ENCODE measurements at places on chromosomes 16 and 17.

GRCh38 chr17:67281053-67281452 is 36.1 kb upstream of the HELZ start:
- no peak for DNase-seq

DNA sequence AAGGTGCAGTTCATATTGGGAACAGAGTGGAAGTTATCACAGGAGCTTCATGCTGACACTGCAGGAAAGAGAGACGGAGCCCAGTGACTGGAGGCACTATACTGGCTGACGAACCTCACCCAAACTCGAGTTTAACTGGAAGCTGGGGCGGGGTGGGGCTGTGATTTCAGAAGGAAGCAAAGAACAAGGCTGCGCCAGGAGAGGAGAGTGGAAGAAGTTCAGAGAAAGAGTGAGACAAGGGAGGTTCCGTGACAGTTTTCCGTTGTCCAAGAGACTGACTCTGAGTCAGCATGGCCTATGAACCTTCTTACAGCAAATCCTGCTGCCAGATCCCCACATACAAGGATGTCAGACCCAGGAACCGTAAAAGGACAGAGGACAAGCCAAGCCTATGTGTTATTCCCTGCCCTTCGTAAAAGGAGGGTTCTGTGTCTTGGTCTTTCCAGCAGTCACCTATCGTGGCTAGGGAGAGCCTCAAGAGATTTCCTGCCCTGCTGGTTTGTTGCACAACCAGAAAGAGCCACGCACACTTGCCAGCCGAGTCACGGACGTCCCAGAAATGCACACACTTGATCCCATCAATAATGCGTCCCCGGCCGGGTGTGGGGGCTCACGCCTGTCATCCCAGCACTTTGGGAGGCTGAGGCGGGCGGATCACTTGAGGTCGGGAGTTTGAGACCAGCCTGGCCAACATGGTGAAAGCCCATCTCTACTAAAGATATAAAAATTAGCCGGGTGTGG is 5.1 kb downstream of the PITPNA start:
- no peak for DNase-seq

DNA sequence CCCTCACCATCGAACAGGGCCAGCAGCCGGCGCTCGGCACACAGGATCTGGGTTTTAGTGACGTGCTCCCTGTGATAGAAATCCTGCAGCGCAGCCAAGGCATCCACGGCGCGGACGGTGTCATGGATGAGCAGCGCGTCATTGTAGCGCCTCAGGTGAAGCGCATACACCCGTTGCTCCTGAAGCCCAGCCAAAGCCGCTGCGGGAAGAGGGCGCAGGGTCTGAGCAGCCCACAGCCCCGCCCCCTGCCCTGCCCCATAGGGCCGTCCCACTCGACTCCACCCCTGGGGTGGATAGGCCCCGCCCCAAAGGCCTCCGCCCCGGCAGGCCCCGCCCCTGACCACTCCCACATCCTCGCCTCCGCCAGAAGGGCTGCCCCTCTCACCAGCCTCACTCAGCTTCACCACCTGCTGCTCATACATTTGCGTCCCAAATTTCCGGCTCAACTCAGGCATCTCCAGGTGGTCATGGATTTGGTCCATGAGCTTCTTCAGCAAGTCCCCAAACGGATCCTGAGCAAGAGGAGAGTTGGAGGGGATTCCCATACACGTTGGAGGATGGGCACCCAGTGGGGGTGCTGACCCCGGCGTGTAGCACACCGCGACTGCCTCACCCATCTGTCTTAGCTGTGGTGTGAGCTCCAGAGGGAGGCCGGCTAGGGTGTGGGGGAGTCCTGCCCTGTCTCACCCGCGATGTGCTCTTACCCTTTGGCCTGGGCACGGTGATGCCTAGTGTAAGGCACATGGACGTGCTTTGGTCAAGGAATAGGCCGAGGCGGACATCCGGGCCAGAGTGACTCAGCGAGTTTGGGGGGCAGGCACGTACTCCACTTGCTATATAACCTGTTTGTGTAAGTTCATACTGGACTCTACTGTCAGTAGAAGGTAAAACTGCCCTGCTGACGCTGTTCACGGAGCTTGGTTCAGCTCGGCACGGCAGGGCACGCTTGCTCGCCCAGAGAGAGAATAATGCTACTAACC is 4.6 kb downstream of the DHX58 start:
- peak; percentile 100 for DNase-seq

- DNase-seq: no peak
These were observed 5.1 kb downstream of the UBN1 start for GRCh38 chr16:4852221-4852872.

DNA sequence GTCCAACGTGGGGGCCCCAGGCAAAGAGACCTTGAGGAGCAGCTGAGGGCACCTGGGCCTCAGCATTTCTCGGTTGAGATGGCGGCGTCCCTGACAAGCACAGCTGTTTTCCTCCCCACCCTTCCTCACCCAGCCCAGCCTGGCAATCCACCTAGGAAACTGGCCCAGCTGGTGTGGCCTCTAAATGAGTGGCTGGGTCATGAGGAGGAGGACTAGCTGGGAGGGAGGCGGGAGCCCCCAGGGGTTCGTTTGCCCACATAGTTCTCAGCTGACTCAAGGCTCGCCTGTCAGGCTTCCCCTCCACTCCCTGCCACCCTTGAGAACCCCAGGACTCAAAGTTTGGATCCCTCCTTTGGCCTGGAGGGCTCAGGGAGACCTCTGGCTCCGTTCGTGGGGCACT is 5.9 kb downstream of the RNF222 start:
- no peak for DNase-seq

DNA sequence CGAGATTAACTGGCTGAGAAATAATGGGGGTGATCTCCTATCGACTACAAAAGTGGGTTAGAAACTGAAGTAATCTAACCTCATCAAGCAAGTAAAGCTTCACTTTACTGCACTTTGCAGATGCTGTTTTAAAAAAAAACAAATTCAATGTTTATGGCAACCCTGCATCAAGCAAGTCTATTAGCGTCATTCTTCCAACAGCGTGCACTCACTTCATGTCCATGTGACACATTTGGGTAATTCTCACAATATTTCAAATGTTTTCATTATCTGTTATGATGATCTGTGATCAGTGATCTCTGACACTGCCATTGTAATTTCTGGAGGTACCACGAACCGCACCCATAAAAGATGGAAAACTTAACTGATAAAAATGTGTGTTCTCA is 70.8 kb downstream of the KANSL1 start:
- DNase-seq: no peak

DNA sequence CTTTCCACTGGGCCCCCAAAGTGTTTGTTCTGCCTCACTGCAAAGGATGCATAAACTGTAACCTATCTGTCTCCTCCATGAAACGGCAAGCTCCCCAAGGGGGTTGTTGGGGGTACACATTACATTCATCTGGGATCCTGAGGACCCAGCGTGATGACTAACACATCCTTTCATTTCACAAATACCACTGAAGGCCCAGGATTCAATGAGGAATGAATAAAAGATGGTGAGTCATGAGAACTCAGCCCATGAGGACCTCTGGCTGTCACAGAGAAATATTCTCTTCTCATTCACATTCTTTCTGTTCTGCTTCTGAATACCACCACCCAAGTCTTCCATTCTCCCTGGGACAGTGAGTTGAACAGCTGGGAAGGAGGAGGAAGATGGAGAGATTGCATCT is 149.8 kb downstream of the RBFOX3 start:
- no peak for DNase-seq

DNA sequence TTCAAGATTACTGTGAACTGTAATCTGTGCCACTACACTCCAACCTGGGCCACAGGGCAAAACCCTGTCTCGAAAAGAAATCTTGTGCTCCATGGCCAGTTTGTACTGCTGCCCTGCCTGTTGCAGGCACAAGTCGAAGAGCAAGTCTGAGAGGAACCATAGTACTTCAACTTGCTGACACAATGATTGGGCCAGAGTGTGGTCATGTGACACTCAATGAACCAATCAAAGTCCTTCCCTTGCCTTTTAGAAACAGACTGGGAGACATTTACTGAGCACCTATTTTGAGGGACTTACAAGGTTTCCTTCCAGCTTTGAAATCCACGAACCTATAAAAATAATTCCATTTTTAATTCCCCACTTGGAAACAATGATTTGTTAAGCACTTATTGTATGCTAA is 39.8 kb upstream of the TMC5 start:
- DNase-seq: no peak

DNA sequence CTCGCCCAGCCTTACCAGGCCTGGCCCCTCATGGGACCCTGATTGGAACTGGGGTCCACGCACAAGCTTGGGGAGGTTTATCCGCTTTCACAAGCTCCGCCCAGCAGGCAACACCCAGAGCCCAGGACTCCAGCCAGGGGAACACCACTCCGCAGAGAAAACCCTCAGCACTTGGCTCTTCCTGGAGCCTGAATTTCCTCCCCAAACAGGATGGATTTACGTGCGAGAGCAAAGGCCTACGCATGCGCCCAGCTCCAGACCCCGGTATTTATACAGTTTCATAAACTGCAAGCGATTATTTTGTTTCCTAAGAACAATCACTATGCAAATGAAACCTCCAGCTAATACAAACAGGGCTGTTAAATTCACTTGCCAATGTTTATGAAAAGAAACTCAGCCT is 22.8 kb downstream of the ZNF423 start:
- no peak for DNase-seq

DNA sequence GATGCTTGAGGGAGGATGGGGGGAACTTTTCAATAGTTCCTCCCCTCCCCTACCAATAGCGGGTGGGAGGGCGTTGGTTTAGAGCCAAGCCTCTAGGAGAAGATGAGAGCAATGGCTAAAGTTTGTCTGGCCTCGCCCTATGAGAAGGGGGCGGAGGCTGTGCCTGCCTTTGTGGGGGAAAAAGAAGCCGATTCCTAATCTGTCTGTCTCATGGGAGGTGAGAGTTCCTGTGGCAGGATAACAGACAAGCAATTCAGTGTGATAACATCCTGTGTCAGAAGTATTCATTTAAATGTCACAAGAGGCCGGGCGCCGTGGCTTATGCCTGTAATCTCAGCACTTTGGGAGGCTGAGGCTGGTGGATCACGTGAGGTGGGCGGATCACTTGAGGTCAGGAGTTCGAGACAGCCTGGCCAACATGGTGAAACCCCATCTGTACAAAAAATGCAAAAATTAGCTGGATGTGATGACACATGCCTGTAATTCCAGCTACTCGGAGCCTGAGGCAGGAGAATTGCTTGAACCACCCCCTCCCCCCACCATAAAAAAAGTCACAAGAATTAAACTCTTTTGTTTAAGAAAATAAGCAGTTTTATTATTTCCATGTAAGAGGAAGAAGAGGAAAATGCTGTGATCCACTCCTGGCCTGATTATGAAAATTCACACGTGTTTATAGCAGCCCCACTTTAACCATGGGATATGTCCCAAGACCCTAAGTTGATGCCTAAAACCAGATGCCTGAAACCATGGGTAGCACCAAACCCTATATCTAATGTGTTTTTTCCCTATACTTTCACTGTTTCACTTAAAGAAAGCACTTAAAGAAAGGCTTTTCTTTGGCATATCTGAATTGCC is 1.7 kb downstream of the SLFN5 start:
- DNase-seq: peak; percentile 14

DNA sequence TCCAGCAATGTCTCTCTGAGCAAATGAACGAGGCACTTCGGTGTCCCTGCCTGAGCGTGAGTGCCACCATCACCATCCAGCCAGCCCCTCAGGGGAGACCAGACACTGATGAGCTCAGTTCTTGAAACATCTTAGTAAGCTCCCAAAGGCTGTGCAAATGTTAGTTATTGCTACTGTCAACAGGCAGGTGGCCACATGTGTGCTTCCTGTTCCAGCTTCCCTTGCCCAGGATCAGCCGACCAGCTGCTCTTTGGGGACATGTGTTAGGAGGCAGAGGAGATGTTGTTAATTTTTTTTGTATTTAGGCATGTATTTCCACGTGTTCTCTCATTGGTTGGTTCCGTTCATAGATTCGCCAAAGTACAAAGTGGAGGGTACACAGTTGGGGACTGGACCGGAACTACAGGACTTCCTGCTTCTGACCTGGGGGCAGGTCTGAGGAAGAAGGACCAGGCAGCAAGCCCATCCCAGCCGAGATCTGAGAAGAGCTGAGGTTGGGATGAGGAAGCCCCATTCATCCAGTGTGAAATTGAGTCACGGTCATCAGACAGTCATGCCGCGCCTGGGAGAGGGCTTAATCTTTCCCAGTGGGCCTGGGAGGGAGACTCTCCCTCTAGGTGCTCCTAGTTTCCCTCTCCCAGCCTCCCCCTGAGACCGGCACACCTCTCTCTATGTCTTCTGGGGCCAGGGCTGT is 3.8 kb downstream of the TTYH2 start:
- no peak for DNase-seq

GRCh38 chr17:42537156-42537805 is 1.2 kb downstream of the NAGLU start:
- no peak for DNase-seq

- no peak for DNase-seq
These were observed 5.8 kb downstream of the SRR start for GRCh38 chr17:2309338-2310154.

GRCh38 chr16:30437511-30438046 is 7.7 kb upstream of the DCTPP1 start:
- DNase-seq: no peak

DNA sequence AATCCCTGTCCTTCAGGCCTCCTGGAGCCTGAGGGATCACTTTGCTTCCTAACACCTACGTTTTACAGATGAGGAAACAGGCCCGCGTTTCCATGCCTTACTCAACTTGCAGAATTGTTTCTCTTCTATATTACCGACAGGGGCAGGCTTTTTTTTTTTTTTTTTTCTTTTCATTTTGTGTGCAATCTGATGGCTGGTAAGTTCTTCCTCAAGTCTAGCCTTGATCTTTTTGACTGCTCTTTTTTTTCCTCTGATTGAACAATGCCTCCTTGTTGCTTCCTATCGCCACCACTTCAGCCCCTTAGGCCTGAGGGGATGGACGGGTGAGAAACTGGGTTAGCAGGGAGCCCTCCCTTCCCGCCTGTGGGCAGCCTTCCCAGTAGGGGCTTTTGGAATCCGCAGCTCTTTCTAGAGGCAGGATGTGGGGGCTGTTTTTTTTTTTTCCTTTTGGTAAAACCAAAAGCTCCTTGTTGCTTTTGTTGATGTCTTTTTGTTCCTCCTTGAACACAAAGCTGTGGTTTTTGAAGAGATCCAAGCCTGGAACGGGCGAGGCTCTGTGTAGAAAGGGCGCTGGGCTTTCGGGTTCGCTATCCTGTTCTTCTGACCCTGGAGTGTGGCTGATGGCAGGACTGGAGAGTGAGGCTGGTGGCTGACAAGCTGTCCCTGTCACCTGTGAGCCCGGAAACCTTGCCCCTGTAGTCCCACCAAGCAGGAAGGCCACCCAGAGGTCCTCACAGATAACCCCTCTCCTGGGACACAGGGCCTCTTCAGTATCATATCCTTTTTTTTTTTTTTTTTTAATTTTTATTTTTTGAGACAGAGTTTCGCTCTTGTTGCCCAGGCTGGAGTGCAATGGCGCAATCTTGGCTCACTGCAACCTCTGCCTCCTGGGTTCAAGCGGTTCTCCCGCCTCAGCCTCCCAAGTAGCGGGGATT is 14.0 kb downstream of the LASP1 start:
- no peak for DNase-seq

- DNase-seq: peak; percentile 28
These were observed at the start of gene CD79B for GRCh38 chr17:63931981-63932561. CD79B (minus strand) TSS chr17:63932331; CDS start chr17:63932261, 70 bp downstream.

- DNase-seq: no peak
These were observed 44.6 kb upstream of the ADCY9 start for GRCh38 chr16:4160658-4161430.

All from SK-N-SH (cell line).